ENCODE measurements at places on chromosomes 7 and 10. TPM values are rescaled to one million over a fixed set of nuclear protein-coding genes. Genes with fewer than 3 reads are reported as not detected.

GRCh38 chr7:80347173-80347572, 164.7 kb downstream of the GNAT3 start:
- DNase-seq: no peak

GRCh38 chr7:133650487-133651300, 397.8 kb downstream of the EXOC4 start:
- DNase-seq: no peak

The EVX1 gene
- polyA plus RNA-seq: not detected

The LLCFC1 gene
- not detected for polyA plus RNA-seq

- no peak for DNase-seq
Measured at GRCh38 chr7:106068986-106069385, 43.1 kb downstream of the SYPL1 start.

DNA sequence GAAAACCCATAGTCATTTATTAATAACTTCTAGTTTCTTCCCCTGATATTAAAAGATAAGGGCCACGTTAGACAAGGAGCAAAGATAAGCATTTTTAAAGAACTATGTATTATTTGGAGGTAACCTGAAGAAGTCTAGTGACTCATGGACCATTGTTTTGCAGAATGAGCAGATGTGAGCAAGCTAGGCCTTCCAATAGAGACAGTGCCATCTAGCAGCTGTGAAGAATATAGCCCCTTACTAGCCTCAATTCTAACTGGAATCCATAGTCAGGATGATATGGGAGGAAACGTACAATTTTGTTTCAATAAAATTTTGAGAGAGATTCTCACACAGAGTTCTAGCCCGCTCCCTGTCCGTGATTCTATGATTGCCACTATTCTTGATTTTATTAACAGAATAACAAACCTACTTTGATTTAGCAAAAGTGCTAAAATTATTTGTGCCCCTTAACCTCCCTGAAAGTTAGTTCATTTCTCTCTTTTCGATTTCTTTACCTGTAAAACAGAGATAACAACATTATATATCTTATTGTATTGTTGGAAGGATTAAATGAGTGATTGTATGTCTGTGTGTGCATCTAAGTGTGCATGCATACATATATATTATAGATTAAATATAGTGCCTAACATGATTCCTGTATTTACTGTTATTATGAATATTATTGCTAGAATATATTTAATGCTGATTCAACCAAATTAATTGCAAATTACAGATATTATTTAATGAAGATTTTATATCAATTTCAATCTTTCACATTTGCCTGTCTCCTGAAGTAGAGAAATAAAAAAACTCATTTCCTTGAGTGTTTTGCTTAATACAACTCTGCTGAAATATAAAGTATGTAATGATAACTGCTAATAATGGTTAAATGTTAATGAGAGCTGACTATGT, 22.7 kb downstream of the FAM237B start:
- DNase-seq: no peak

- no peak for DNase-seq
Measured at GRCh38 chr10:119455609-119456434, 86.7 kb downstream of the RGS10 start.

GRCh38 chr7:141431140-141431479, 120.1 kb upstream of the AGK start:
- no peak for DNase-seq

DNA sequence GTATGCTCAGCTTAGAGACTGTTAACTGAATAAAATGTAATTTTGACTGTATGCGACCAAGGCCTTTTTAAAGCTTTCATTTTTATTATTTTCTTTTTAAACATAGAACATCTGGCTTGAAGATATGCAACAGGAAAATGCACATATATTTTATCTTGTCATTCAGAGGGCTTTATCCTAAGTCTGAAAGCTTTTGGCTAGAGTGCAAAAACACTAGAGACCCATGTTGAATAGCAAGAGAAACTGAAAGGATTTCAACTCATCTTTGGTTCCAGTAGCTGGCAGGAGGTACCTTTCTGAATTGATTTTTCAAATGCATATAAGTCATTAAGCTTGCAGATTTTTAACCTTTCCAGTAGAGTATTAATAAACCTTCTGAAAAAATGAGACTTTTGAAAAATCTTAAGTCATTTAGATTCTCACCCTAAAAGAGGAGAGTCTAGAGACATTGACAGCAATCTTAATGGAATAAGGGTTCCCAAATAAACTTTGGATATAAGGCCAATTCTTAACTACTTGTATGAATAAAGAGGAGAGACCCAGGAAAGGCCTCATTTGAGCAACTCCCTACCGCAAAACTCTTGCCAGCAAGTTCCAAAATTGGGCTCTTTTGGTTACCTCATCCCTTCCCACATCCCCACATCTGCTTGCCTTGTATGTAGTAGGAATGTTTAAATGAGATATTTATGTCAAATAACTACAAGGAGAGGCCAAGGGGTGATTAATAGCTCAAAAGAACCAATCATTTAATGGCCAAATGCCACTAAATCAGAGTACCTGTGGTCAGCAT, 454.4 kb downstream of the HTR7 start:
- no peak for DNase-seq

DNA sequence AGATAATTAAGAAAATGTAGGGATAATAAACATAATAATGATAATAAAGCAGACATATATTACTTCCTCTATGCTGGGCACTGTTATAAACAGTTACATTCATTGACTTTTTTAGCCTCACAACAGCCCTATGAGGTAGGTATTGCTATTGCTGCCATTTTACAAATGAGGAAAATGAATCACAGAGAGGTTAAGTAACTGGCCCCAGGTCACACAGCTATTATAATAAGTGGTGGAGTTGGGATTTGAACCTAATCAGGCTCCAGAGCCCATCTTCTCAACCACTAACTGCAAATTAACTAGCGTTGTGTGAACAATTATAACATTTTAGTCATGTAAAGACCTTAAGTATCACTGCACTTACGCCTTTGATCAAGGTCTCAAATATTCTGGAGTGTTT, 62.5 kb upstream of the PIK3CG start:
- DNase-seq: no peak

The ATP5F1C gene
- polyA plus RNA-seq: 370 TPM

DNA sequence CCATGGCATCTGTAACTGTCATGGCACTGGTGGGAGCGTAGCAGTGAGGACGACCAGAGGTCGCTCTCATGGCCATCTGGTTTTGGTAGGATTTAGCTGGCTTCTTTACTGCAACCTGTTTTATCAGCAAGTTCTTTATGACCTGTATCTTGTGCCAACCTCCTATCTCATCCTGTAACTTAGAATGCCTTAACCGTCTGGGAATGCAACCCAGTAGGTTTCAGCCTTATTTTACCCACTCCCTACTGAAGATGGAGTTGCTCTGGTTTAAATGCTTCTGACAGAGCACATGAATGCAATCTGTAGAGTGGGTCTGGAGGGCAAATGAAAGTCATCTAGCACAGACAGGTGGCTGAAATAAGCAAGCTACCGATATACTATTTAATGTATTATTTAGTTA, 55.3 kb upstream of the OPN4 start:
- no peak for DNase-seq

The GRB10 gene
- polyA plus RNA-seq: 0.49 TPM

The PALS2 gene
- 14.8 TPM for polyA plus RNA-seq

The SUV39H2 gene
- 3.4 TPM for polyA plus RNA-seq

The BLOC1S2 gene
- polyA plus RNA-seq: 74.6 TPM

- no peak for DNase-seq
Measured at GRCh38 chr10:132740588-132740987, 45.4 kb downstream of the NKX6-2 start.

DNA sequence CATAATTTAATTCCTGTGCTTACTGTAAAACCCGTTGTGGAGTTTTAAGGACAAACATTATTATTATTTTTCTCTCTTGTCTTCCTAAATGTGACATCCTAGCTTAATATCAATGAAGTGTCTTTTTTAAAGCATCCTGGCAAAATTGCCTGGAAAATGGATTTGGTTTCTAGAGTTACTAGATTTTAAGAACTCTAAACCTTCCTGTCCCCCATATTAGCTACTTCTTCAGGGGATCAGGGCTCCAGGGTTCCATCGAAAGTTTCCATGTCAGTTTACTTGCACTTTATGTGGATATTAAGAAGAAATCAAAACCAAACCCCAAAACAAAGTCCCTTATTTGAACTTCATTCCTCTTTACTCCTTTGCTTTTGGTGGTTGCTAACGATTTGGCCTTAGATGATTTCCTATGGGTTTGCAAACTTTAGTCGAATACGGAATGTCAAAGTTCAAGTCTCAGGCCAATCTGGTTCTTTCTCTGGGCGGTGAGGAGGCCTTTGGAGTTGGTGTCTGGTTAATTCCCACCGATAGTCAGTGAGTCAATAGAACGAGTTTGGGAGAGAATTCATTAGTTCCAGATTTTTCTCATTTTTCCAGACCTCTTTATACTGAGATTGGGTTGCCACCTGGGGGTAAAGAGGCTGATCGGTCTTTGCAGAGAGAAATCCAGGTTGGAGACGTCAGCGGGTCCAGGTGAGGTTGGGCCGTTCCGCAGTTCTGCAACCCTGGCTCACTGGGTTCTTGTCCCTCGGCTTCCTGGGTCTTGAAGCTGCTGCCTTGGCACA, 1.1 kb downstream of the CUX1 start:
- no peak for DNase-seq

GRCh38 chr10:86162696-86163400, 203.7 kb downstream of the GRID1 start:
- DNase-seq: no peak

- peak; percentile 9 for DNase-seq
Measured at GRCh38 chr7:21253740-21254687, 173.9 kb upstream of the SP4 start.

- DNase-seq: no peak
Measured at GRCh38 chr10:107546986-107547385, 382.5 kb upstream of the SORCS1 start.

- DNase-seq: no peak
Measured at GRCh38 chr10:116599991-116600390, 9.2 kb downstream of the PNLIPRP1 start.

GRCh38 chr7:1691096-1691495, 21.0 kb downstream of the ELFN1 start:
- no peak for DNase-seq

GRCh38 chr7:24245362-24245761, 38.6 kb upstream of the NPY start:
- no peak for DNase-seq

- DNase-seq: no peak
Measured at GRCh38 chr7:38057829-38058228, 120.2 kb upstream of the STARD3NL start.

GRCh38 chr10:123250640-123251039, 96.4 kb downstream of the BUB3 start:
- DNase-seq: no peak

The MOSPD3 gene
- 29.7 TPM for polyA plus RNA-seq

- no peak for DNase-seq
Measured at GRCh38 chr10:24251547-24251946, 42.6 kb downstream of the KIAA1217 start.

- DNase-seq: peak; percentile 8
Measured at GRCh38 chr10:15419279-15419874, 48.3 kb upstream of the FAM171A1 start.

- DNase-seq: no peak
Measured at GRCh38 chr10:123909866-123910265, 18.3 kb upstream of the CPXM2 start.

DNA sequence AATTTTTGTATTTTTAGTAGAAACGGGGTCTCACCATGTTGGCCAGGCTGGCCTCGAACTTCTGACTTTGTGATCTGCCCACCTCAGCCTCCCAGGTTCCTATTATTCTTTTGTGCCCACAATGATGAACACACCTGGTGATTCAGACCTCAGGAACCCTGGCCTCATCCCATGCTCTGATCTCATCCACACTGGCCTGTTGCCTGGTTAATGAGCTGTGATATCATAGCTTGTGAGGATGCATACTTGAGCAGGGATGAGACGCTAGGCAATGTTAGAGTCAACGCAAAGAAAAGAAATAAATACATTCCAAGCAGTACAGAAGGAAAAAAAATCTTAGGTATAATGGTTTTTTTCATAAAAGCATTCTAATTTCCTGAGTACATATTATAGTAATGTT, 82.4 kb upstream of the RNF32 start:
- DNase-seq: no peak

The ELN gene
- not detected for polyA plus RNA-seq

DNA sequence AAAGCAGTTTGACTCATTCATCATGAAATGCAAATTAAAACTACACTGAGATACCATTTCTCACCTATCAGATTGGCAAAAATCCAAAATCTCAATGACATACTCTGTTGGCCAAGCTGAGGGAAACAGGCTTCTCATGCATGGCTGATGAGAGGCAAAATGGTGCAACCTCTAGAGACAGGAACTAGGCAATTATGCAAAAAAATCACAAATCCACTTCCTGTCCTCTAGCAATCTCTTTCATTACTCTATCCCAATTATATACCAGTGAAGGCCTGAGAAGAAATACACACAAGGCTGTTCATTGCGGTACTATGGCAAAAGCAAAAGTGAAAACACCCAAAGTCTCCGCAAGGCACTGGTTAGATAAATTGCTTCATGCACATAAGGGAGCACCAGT, 25.9 kb upstream of the PTPRN2 start:
- no peak for DNase-seq

DNA sequence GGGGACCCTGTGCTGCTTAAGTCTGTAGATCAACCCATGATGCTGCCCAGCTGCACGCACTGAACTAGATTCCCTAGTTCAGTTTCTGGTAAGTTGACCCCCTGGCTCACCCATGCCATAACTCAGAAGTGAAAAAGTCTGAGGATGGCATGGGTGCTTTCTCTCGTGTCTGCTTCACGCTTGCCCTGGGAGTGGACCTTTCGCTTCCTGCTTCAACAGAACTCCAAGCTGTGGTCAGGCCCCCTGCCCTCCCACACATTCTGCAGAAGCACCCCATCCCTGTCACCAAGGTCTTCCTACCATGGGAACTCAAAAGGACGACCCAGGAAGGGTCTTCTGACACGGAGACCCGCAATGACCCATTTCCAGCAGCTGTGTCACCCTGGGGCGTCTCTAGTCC, 39.9 kb downstream of the LRRC18 start:
- DNase-seq: no peak

GRCh38 chr7:77887567-77887966, 89.0 kb downstream of the PHTF2 start:
- no peak for DNase-seq

All from CD8-positive, alpha-beta memory T cell (primary cell).